ENCODE measurements at places on chromosomes 3 and 15.

DNA sequence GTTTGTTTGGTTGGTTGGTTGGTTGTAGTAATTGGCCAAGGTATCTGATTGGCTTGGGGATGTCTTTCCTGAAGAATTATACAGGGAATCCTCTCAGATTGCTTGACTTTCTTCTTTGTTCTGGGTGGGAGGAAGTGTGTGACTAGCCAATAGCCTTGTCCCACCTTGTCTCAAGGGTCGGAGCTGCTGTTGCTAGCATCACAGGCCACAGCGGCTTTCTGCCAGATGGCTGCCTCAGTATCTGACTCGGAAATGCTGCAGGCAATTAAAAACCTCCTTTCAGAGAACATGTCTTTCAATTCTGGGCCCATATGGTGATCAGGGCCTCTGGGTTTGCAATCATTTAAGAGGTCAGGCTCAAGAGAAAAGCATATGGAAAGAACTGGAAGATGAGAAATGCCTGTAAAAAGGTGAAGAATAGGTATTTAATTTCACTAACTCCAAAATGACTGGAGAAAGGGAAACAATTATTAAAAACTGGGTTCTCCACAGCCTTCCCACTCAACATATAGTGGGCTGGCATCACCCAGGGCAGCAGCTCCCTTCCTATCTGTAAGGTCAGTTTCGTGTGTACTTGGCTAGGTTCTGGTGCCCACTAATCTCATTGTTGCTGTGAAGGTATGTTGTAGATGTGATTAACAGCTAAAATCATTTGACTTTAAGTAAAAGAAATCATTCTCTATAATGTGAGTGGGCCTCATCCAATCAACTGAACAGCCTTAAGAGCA is 32.4 kb downstream of the TGFBR2 start:
- DNase-seq = no peak

DNA sequence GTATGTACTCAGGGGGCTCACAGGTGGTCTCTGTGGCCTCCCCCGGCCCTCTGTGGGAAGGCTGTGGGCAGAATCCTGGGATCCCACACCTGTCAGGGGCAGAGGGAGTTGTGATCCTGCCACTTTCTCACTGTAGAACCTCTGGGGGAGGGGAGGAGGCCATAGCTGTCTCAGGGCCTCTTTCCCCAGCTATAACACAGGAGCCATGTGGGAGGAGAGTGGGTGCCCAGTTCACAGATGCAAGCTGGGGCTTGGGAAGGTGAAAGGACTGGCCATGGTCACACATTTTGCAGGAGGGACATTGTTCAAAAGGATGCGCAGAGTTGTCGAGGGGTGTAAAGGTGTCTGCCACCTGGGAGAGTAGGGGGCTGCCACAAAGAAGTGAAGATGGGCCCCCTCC is 11.7 kb downstream of the MAPKAPK3 start:
- DNase-seq = no peak

- no peak for DNase-seq
Measured at GRCh38 chr15:71015342-71015741, 99.9 kb upstream of the THSD4 start.

DNA sequence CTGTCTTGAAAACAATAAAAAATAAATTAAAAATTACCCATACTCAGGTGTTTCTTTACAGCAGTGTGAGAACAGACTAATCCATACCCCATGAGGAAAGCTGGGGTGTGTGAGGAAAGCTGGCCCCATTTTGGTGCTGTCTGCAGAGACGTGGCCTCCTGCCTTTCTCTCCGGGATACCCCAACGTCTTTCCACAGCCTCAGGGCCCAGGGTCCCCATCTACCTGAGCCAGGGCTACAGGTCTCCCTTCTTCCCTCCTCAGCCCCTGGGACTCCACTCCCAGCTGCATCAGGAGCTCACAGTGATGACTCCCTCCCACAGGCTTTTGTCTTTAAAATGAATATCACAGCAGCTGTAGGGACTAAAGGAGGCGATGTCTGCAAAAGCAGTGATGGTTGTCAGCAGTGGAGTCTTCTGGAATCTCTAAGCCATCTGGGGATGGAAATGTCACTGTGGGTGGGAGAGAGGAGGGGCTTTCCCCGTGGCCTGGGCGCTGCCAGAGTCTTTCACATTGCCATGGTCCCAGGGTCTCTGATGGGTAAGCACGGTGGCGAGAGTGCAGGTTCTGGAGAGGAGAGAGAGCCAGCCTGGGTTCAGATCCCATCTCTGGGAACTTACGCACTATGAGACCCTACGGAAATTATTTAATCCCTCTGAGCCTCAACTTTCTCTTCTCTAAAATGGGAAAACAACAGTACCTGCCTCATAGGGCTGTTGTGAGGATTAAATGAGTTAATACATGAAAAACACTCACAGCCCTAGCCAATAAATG is 259.3 kb downstream of the PLCL2 start:
- no peak for DNase-seq

DNA sequence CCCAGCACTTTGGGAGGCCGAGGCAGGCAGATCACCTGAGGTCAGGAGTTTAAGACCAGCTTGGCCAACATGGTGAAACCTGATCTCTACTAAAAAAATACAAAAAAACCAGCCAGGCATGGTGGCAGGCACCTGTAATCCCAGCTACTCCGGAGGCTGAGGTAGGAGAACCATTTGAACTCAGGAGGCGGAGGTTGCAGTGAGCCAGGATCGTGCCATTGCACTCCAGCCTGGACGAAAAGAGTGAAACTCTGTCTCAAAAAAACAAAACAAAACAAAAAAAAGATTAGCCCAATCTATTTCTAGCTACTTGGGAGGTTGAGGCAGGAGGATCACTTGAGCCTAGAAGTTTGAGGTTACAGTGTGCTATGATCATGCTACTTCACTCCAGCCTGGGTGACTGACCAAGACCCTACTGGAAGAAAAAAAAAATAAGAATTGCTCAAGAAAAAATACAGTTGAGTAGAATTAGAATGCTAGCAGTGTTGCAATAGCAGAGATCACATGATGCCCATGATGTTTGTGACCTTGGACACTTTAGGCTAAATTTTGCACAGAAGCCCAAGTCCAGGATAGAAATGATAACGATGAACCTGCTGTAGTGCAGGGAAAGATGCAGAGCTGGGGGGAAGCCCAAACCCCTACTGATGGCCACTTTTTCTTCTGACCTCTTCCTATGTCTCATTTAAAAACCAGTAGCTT is 162.2 kb downstream of the LPP start:
- no peak for DNase-seq

- DNase-seq = no peak
Measured at GRCh38 chr3:126485956-126486355, 10.3 kb upstream of the ZXDC start.

- no peak for DNase-seq
Measured at GRCh38 chr3:9122732-9123364, 126.6 kb downstream of the SRGAP3 start.

DNA sequence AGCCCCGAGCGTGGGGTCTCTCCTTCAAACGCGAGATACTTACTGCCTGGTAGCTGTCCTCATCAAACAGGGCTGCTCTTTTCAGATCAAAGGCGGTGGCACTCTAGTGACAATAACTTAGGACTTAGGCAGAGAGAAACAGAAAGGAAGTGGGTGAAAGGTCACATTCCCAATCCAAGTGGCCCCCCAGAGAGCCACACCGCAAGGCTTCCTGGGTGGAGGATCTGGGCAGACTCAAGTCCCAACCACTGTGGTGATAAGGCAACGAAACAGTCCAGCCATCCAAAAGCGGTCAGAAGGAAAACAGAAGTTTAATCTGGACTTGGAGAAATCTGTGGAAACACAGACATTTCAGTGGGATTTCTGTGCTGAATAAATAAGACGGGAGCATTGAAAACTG is 227.2 kb downstream of the ADAMTS17 start:
- no peak for DNase-seq

GRCh38 chr3:148694116-148694515 is 3.6 kb upstream of the AGTR1 start:
- DNase-seq = no peak

GRCh38 chr15:68719051-68719450 is 101.6 kb downstream of the ANP32A start:
- DNase-seq = no peak

DNA sequence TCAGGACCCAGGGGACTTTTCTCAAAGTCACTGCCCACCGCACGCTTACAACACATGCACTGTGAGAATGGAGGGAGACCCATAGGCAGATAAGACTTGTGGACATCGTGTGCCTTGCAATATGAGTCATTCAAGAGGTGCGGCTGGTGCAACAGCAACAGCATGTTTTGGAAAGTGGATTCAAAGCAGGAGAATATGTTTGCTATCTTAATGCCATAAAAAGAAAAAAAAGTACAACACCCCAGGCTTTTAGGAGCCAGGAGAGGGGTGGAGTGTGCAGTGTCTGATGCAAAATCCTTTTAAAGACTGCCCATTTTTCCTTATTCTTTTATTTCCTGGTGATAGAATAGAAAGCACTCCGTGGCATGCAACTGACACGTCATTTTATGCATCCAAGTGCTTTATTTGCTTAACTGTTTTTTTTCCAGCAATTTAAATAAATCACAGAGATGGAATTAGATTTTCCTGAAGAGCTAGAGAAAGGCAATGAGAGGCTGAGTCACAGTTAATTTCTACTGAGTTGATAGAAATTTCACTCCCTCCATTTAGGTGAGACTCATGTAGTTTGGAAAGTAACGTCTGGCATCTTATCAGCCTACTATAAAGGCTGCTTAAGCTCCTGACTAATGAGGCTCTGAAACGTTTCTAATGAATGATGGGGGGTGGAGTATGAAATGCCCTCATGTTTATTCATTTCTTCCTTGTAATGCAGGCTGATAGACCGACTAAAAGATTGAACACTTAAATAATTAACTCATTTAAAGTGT is 96.4 kb downstream of the NSUN3 start:
- no peak for DNase-seq

DNA sequence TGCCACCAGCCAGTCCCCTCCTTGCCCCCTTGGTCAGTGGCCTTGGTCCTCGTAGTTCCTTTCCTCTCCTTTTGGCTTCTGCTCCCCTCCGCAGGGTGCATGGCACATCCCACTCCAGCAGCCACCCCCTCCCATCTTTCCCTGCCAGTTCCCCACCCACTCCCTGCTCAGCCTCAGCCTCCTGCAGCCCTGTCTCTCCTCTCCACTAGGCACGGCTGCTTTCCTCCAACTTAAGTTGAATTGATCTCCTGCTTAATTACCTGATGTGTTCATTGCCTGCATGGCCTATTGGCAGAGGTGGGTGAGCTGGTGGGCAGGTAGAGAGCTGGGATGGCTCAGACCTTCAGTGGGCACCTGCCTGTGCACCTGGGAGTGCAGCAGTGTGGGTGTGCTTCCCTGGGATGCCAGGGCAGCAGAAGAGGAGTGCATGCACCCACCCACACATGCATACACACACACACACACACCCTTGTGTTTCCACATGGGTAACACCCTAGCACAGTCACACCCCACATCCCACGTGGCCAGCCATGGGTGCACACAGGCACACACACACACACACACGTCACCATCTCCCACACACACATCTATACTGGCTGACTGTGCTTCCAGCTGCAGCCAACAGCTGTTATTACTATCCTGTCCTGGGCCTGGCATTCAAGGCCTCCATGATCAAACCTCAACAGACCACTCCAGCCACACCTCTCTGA is 30.9 kb downstream of the C3orf18 start:
- no peak for DNase-seq

DNA sequence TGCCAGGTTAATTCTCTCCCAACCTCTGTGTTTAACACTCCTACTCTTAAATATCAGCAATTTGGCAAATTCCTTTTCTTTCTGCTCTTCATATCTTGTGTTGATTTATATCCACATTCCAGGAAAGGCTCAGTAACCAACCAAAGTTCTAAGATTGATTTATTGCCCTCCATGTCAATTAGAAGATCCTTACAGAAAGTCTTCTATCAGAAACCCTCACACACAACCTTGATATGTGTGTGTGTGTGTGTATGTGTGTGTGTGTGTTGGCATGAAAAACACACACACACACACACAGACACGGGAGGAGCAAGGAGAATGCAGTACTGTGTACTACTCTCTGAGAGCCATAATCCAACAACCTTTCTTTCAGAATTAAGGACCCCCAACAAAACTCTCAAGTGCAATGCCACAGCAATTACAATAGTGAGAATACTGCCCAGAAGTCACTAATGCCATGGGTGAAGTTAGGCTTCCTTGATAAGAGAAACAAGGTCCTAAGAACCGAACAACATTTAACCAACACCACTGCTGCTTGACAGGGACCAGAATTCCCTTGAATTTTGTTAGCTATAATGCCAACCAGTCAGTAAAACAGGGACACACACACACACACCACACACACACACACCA is 1.1 kb downstream of the LSAMP start:
- DNase-seq = no peak

DNA sequence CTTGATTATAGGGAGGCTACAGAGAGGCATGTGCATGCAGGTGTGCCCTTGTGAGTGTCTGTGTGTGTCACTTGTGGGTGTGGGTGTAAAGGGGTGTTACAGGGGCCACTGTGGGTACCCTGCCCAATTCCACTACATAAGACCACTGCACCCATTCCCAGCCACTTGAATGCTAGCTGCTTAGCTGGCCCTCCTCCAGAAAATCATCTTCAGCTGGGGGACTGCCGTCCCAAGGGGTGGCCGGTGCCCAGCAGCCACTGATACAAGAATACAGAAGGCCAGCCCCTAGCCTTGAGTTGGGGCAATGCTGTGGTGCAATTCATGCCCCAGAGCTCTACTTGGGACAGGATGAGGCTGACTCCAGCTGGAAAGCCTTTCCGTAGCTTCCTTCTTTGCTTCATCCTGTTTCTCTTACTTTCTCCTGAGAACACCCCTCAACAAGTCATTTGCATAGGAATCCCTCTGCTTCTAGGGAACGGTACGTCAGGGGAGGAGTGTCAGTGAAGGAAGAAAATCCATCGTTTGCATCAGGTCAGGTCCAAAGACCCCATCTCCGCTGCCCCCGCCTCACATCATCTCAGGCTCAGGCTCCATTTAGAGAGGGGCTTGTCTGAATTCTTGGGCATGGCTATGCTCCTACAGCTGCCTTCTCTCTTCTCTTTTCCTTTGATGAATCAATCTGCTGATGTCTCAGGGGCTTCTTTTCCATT is 72.0 kb downstream of the SCN5A start:
- DNase-seq = no peak

DNA sequence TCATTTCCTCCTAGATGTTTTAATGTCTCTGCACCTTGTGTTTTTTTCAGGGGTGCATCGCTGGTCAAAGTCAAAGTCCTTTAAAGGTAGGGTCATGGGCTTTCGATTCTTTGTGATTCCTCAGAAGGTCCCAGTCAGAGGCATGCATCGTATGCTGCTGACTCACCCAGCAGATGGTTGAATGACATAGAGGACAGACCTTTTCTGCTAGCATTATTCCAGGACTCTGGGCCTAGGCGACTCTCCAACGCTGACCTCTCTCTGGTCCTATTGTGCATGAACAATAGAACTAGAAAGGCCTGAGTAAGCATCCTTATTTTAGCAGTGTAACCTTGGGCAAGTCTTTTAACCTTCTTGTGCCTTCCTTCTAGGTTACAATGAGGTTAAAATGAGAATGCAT is 75.9 kb downstream of the DGKG start:
- DNase-seq = no peak

- DNase-seq = no peak
Measured at GRCh38 chr3:9901967-9902366, 681 bp upstream of the IL17RE start.

Data from stimulated activated CD4-positive, alpha-beta T cell treated with anti-CD3 and anti-CD28 coated beads, Interleukin-12 subunit alpha, Interleukin-12 subunit beta, amount 100 ng/mL, for 4 hours (primary cell).